ENCODE measurements at places on chromosomes 12 and 14. TPM values are rescaled to one million over a fixed set of nuclear protein-coding genes. Genes with fewer than 3 reads are reported as not detected.

The LUM gene
- total RNA-seq = 628 TPM

The SDR9C7 gene
- total RNA-seq = 0.48 TPM

The CCDC184 gene
- 2.2 TPM for total RNA-seq

The IGFBP6 gene
- total RNA-seq = 820 TPM

DNA sequence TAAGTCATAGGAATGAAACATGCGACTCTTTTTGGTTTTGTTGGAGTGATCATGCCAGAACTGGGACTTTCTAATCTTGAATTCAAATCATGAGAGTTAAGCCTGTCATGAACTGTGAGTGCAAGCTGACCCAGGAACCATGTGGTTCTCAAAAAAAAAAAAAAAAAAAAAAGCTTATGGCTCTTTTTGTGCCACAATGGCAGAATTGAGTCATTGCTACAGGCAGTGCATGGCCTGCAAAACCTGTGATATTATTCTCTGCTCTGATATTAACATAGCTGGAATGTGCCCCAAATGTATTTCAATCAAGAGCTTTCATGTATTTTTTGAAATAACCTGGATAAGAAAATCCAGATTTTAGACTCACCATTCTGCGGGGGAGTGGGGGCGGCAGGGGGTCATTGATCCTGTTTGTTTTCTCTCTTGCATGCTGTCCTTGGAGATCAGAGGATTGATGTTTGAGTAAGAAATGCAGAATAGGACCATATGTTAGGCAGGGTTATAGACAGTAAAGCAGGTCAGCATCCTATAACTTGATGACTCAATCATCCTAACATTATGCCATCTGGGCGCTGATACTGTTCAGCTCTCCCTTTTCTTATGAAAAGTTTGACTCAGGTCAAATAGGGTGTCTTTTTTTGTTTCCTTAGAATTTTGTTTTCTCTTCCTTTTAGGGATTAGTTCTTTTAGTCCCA is 797.4 kb downstream of the DIO2 start:
- no peak for DNase-seq

- DNase-seq = peak; percentile 93
These were observed 1.4 kb upstream of the ZFP36L1 start for GRCh38 chr14:68794130-68794850.

GRCh38 chr12:64184216-64184615 is 37.9 kb downstream of the KICS2 start:
- DNase-seq = no peak

GRCh38 chr14:32303865-32304264 is 25.2 kb upstream of the AKAP6 start:
- DNase-seq = no peak

DNA sequence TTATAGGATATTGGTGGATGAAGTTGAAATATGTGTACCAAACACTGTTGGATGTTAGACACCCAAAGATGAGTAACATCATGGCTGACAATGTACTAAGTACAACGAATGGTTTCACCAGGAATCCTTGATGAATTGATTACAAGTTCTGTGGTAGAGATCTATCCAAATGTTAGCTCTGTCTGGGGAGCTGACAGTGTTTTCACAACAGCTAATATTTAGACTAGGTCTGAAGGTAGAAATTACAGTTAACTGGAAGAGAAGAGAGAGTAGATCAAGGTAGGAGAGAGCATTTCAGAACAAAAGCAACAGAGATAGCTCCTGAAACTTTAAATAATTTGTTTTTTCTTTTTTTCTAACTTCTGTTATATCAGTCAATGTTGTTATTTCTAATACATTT is 44.9 kb downstream of the DERA start:
- no peak for DNase-seq

- DNase-seq = no peak
These were observed 328.6 kb downstream of the PCNX1 start for GRCh38 chr14:71235875-71236274.

DNA sequence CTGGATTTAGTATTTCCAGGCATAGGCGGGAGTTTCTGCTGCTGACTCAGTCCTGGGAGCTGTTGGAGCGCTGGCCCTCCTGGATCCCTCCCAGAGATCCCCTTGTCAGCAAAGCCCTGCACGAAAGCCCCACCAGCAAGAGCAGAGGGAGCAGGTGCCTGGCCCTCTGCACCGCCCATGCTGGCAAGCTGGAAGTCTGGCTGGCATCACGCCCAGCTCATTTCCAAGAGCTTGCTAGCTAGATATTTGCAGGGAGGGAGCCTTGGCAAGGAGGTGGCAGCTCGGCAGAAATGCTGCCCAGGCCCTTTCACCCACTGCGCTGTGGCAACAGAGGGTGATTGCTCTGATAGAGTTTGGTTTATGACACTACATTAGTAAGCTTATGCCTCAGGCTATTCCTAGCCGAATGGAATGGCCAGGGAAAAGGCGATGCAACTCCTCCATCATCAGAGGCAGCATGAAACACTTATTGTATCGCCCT is 193.9 kb downstream of the EMP1 start:
- peak; percentile 94 for DNase-seq

- no peak for DNase-seq
These were observed 62.6 kb downstream of the SEL1L start for GRCh38 chr14:81471062-81471461.

GRCh38 chr12:49031573-49032161 is 13.1 kb upstream of the PRKAG1 start:
- peak; percentile 45 for DNase-seq

DNA sequence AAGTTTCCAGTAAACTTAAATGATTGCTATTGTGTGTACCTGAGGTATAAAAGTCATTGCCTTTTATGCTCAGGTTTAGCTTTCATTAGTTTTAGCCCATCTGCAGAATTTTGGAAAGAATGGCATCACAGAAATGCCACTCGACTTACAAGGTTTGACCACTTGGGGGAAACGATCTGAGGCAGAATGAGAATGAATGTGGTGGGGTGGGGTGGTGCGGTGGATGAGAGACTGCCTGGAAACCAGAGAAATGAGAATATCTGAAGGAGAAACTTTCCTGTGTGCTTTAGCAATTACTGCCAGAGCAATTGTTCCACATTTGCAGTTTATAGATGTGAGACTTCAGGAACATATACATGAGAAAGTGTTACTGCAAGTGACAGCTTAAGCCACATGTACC is 225.4 kb upstream of the PDE3A start:
- no peak for DNase-seq

DNA sequence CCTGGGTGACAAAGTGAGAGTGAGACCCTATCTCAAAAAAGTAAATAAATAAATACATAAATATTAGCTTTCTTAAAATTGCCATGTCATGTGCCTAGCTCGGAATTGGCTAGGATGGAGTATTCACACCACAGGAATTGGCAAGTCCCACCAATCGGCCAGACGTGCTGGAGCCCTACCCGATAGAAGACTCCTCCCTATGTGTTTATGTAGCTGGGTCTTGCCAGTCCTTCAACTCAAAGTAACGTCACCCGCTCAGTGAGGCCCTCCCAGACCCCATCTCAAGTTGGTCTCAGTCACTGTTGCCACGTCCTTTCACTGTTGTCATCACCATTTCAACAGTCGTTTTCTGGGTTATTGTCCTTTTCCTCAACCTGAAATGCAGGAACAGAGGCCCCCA is 20.2 kb downstream of the VRTN start:
- no peak for DNase-seq

- no peak for DNase-seq
These were observed 21.1 kb upstream of the KRT8 start for GRCh38 chr12:52925717-52926595.

Measured in aorta (tissue), 5 donors.